ENCODE measurements at places on chromosomes 16 and 17.

- DNase-seq = peak; percentile 93
Measured at GRCh38 chr17:42407289-42407836, 15.7 kb downstream of the CAVIN1 start.

- DNase-seq = no peak
Measured at GRCh38 chr16:11439790-11440656, 94.8 kb downstream of the RMI2 start.

GRCh38 chr16:56617212-56618085 lies 8.1 kb upstream of the MT1E start:
- no peak for DNase-seq

DNA sequence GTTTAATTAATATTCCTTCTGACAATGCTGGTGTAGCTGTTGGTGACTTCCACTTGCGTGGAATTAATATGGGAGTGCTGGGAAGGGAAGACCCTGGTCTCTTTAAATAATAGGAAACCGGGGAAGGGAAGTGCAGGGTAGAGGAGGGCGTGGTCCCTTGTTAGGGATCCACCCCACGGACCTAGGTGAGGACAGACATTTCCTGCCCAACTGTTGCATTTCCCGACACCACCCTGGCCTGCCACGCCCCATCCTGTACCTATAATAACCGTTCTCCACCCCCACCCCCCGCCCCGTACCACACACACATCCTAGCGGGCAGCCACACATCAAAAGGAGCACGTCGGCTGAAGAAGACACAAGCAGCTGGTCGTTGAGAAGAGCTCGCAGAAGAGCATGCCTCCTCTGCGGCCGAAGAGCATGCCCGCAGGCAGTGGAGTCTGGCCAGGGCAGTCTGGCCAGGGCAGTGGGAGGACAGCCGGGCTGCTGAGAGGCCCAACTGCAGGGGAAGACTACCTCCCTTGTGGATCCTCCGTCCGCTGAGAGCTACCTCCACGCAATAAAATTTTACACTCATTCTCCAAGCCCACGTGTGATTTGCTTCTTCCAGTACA lies 36.8 kb upstream of the MMD start:
- DNase-seq = no peak

- no peak for DNase-seq
Measured at GRCh38 chr16:2473999-2474876, 689 bp upstream of the TBC1D24 start.

GRCh38 chr17:46063241-46063640 lies 64.2 kb downstream of the STH start:
- no peak for DNase-seq

- DNase-seq = no peak
Measured at GRCh38 chr16:30018731-30019158, 4.3 kb upstream of the C16orf92 start.

DNA sequence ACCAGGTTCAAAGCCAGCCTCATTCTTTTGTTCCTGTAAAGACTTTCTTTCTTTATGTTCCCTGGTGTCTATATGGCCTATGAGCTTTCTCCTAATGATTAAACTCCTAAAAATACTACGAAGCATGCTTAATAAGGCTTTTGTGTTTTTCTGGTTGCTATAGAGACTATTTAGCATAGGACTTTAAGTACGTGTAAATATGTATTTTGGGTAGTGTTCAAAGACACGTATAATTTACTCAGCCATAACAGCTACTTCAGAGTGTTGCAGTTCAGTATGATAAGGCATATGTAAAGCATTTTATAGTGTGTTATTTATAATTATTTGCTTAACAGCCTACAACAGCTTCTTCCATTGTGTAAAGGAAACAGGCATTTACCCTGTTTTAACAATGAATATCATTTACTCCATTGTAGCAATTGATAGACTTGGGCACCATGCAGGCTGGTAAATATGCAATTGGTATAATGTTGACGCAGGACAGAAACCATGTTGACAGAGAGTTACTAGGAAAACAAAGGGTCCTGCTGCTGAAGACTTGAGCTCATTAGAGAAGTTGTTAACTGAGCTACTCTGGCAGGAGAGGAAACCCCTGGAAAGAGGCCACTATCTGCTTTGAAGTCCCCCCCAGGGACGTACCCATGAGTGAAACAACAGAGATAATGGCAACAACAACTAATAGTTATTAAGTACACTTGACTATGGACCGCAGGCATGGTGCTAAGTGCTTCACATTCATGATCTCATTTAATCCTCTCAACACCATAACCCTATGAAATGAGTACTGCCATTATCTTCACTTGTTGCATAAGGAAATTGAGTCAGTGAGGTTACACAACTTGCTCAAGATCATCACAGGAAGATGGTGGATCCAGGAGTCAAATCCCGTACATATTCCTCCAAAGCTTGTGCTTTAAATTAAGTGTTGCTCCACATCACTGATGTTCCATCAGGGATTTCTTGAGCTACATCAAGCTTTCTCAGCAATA lies 342.2 kb upstream of the DYNLRB2 start:
- no peak for DNase-seq

DNA sequence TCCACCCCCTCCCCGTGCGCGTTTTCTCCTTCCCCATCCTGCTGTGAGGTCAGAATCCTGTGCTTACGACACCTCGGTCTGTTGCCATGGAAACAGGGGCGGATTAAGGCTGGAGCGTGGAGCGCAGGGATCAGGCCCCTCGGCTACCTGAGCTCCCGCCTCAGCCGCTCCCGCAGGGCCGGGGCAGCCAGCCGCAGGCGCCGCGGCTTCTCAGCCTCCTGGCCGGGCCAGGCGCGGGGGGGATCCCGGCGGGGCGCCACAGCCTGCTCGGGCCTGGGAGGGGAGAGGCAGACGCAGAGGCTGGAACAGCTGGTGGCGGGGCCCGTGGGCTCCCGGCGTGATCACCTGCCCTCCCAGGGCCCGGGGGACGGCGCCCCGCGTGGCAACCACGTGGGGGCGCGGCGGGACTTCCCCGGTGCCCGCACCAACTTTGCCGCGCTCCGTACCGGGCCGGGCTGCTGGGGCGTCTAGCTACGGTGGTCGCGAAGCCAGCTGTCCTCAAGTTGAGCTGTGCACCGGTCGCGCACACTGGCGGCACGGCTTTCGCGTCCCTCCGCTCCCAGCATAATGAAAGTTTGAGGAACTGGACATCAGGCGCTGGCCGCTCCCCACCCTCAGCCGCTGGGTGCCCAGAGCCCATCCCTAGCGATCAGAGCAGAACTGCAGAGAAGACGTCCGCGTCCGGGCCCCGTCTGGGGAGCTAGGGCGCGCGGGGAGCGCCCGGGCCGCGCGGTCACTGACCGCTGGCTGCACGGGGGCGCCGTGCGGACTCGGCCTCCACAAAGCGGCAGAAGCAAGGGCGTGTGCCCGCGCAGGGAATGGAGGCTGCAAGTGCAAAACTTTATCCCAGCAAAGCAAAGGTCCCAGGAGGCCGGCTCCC lies 1.2 kb downstream of the RTN4RL1 start:
- DNase-seq = no peak

DNA sequence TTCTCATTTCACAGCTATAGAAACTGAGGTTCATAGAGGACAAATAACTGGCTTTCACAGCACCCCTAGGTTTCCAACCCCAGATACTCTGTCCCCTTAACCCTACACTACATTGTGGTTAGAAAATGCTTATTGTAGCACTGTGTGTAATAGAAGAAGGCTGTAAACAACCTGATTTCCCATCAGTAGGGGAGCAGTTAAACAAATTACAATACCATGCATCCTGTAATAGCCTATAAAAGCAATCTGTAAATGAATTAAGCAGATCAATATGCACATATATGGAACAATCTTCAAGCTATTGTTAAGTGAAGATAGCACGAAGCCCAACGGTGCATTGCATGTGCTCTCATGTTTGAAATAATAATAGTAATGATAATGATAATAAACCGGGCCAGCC lies 39.2 kb upstream of the XPO6 start:
- DNase-seq = no peak

DNA sequence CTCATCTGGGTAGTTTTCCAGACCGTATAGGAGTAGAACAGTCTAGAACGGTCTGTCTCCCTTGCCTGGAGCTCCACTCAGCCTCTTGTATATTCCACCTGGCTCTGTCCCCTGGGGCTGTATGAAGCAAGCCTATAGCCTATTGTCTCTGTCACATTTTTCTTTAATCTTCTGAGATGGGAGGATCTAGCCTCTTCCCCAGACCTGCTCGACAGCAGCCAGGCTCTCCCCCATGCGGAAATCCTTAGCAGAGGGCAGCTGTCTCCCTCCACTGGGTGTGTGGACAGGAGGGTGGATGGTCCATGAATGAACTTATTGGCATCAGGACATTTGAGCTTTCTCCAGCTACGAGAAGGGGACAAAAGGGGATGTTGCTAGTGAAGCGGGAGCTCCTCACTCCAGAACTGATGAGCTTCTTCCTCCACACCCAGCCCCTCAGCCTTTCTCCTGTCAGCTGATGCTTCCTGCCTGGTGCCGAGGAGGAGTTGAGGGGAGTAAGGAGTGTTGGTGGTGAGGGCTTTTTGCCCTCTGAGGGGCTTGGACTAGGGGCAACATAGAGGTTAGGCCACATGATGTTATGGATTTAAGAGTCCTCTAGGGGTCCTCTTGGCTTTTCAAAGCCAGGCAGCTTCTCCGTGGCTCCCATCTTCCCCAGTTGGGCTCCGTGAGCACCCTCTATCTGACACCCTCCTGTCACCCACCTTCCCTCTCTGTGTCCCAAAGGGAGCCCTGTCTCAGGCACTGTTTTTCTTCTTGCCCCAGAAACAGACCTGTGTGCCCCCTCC lies 28.0 kb downstream of the ARHGAP23 start:
- DNase-seq = no peak

DNA sequence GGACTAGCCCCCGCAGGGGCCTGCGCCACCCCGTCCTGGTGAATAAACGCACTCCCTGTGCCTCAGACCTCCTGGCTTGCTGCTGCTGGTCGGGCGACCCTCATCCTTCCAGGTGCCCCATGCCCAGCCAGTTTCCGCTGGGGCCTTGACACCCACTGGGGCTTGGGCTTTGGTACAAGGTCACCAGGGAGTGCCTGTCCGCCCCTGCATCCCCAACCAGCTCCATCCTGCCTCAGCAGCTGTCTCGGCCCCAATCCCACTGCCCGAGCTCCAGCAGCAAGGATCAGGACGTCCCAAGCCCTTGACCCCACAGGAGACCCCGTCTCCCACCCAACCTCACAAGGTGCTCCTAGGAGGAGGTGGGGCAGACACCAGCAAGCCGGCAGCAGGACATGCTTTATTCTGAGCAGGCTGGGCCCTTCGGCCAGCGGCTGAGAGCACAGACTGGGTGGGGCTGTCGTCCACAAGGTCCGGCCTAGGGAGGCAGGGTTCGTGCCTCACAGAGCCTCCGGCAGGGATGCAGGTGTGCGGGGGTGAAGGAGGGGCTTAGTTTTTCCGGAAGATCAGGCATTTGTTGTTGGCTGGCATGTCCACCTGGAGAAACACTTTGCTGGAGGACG lies 1.9 kb downstream of the METTL26 start:
- no peak for DNase-seq

DNA sequence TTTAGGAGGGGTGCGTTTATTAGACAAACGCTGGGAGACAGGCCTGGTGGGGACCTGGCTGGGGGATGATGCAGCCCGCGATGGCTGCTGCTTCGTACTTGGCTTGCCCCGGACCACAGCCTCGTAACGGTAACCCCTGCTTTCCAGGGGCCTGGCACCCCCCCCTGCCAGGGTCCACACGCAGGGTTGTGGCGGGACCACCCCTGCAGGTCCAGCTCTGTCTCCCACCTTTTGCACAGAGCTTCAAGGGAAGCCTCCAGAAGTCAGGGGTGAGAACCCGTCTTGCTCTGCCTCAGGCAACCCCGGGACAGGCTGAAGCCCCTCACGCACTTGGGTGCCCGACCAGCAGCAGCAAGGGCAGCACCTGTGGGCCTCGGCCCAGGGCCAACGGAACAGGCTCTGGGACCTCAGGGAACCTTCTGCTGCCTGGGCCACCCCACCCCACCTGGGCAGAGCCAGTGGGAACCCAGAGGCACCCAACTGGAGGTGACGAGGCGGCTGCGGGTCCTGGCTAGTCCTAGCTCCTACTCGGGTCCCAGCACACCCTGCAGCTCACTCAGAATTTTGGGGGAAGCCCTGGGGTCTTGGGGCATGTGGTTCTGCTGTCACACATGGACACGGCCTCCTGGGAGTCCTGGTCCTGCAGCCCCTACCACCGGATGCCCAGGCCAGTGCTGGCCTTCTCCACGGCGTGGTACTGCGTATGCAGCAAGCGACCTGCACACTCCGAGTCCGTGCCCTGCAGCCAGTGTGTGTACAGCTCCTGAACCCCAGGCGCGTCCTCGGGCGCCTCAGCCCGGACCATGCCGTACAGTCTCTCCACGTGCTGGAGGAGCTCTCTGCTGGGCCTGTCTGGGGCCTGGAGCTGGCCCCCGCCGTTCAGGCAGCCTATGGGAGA lies 3.1 kb downstream of the HAGHL start:
- DNase-seq = no peak

DNA sequence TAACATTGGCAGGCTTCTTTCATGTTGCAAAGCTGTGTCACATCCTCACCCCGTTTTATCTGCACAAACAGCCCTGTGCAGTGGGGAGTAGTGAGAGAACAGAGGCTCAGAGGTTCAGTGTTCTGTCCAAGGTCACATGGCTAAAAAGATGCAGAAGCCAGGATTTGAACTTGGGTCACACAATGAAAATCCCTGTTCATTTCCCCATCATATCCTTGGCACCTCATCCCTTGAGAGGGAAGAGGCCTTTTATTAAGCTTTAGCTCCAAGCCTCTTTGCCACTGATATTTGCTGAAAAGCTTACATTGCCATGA lies 106.6 kb downstream of the AMFR start:
- no peak for DNase-seq

GRCh38 chr17:21474815-21475214 lies 98.7 kb downstream of the KCNJ12 start:
- DNase-seq = no peak

- no peak for DNase-seq
Measured at GRCh38 chr16:50306287-50306686, 39.9 kb downstream of the ADCY7 start.

DNA sequence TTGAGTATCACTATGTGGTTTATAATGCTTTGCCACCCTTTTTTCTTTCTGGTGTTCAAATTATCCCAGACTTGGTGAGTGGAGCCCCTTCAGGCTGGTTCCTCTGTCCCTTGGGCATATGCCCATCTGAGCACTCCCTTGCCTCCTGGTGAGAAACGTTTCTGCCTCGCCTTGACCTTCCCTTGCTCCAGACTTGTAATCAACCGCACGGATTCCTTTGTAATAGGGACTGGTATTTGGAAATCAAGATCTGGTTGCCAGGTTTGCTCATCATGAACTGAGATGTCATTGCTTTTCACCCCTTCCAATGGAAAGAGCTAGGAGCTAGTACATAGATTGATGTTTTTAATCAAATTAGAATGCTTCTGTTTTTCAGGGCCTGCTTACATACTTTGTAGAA lies 43.7 kb downstream of the SEC14L1 start:
- DNase-seq = no peak

DNA sequence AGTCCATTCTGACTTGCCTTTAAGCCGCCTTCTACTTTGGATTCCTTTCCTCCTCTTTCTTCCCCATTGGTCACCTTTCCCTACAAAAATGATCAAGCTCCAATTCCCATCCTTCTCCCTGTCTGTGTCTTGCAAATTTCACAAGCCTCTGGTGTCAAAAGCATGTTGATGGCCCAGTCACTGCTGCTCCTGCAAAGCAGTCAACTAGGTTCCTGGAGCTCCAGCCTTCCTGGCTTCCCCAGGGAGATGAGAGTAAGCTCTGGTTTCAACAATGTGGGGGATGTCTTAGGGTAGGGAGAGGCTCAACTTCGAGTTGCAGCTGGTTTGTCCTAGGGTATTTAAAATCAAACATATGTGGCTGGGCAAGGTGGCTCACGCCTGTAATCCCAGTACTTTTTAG lies 36.1 kb upstream of the HELZ start:
- DNase-seq = no peak
